GM19239 (cell line): ENCODE measurements at places on chromosomes 16 and 17.
A peak's percentile ranks its signal among the peaks of the same experiment; 100 is the strongest.

DNA sequence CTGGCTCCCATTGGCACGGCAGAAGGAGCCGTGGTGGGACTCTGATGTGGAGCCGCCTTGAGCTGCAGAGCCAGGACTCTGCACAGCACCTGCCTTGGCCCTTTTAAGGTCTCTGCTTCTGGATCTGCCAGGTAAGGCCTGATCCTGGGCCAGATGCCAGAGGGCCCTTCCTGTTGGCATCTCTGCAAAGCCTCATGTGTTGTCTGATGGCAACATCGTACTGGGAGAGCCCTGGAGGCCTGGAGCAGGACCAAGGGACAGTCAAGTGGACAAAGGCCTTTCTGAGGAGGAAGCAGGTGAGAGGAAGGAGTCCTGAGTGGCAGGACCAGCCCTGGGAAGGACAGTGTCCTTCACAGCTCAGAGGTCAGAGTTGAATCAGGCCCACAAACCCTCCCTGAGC lies 26.1 kb downstream of the SOCS1 start:
- DNase-seq = no peak

GRCh38 chr16:2030036-2030435 lies 3.3 kb downstream of the NHERF2 start:
- DNase-seq = no peak

DNA sequence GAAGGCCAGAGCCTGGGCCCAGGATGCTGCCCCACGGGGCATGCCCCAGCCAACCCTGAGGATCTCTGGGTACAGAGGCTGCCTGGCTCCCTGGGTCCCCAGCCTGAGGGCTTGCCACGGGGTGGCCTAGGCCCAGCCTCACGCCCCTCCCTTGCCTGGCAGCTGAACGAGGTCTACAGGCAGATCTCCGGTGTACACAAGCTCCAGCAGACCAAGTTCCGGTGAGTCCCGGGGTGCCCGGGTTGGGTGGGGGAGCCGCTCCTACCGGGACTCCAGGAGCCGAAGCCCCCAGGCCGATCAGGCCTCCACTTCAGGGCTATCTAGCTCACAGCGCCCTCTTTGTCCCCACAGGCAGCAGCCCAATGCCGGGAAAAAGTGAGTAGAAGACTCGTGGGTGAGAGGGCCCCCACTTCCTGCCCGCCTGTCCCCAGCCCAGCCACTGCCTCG lies 19.4 kb downstream of the ITGB4 start:
- DNase-seq = no peak

- DNase-seq = peak; percentile 36
Observed at GRCh38 chr16:83802135-83802534, 5.6 kb upstream of the HSBP1 start.

DNA sequence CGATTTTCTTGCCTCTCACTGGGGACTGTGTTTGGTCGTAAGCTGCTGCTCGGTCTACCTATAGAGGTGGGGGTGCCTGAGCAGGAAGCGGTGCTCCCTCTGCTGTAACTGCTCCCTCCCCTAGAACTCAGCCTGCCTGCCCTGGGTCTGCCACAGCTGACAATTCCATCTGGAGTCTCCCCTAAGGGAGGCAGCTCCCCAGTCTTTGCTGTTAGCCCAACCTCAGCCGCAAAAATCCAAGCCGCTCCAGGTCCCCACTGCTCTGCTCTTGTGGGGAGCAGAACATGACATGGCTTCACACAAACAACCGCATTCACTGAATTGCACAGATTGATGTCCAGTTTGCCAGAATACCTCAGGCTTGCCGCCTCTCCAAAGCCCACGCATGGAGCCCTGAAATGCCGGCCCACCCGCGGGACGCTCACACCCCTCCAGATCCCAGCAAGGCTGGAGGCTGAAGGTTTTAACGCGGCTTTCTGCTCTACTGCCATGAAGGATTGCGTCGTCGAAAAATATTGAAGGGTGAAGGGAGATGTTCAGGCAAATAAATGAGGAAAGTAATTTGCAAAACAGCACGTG lies 221.5 kb upstream of the FOXF1 start:
- no peak for DNase-seq

DNA sequence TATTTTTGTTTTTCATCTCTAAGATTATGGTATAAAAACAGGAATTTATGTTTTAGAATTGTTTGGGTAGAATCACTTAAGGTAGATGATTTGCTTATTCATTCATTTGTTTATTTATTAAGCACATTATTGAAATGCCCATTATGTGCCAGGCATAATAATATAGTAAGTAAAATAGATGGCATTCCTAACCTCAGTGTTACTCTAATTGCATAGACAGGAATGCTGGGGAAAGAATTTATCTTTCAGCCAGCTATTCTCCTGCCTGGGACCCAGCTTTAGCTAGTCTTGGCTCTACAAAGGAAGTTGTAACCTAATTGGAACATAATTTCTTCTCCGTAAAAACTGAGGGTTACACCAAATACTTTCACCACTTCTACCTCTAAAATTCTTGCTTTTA lies 44.6 kb downstream of the NFAT5 start:
- DNase-seq = no peak

DNA sequence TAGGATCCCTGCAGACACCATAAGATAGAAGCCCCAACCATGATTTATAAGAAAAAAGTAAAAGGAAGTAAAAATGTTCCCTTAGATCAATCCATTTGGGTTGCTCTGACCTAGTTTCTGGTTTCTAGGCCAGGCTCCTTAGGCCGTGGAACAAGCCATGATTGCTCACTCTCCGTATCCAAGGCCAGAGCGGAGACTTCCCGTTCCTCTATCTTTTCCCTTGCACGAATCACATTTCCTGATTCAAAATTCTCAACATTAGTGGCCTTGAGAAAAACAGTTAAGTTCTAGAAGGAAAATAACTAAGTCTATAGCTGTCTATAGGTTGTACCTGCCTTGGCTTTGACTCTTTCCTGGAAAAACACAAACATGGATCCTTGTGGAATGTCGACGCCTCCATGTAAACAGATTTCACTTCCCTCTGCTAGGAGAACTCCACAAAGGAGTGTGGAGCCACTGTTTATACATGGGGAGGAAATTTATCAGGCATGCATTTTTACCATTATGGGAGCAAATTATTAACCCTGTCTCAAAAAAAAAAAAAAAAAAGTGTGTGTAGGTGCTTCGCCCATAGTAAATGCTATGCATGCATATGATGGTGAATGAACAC lies 149.6 kb downstream of the ZFHX3 start:
- no peak for DNase-seq

GRCh38 chr17:3978421-3979289 lies 14.4 kb upstream of the ATP2A3 start:
- DNase-seq = no peak

DNA sequence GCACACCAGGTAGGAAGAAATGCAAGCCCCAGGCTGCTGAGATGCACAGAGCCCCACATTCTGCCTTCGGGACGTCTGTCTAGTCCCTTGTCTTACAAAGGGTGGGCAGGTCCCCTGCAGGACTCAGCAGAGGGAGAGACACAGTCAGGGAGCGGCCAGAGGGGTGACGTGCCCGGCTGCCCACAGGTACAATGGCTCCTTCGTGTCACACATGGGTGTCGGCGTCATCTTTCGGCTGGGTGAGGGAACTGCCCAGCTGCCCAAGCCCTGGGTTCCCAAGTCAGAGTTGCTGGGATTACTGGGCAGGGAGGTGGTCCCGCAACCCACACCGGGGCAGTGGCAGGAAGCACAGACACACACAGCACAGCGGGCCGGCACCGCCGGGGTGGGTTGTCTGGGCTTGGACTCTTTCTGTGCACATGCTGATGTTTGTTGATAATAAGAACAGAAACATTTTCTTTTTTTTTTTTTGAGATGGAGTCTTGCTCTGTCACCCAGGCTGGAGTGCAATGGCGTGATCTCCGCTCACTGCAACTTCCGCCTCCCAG lies 80.6 kb downstream of the JPH3 start:
- no peak for DNase-seq

DNA sequence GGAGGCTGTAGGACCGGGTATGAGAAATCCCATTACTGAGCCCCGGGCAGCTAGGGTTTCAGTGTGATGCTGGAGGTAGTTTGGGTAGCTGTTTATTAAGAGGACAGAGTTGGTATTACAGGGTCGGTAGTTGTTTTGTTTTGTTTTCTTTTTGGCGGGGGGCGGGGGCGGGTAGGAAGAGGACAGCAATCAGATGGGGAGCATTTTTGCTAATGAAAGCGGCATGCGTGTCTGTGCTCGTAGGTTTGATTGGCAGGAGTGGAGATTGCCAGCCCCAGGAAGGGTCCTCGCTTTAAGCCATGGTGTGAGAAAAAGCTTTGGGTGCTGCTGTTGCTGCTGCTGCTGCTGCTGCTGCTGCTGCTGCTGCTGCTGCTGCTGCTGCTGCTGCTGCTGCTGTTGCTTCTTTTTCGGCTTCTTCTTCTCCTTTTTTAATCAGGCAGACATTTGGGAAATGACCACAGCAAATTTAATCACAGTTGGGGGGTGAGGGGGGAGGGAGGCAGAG lies 498.5 kb upstream of the ZFHX3 start:
- DNase-seq = no peak

DNA sequence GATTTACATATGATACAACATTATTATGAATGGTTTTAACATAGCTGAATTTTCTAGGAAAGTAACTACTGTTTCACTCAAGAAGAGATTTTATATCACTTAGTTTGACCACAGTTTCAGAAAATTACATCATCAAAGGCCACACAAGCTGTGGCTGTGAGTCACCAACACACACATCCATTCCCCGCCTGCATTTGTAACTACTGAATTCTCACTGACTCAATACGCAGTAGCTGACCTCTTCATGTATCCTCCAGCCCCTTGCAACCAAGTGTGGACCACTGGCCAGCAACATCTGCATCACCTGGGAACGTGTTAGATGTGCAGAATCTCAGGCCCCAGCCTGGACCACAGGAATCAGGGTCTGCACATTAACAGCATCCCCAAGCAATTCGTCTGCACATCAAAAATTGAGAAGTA lies 197.6 kb downstream of the XYLT1 start:
- DNase-seq = no peak

DNA sequence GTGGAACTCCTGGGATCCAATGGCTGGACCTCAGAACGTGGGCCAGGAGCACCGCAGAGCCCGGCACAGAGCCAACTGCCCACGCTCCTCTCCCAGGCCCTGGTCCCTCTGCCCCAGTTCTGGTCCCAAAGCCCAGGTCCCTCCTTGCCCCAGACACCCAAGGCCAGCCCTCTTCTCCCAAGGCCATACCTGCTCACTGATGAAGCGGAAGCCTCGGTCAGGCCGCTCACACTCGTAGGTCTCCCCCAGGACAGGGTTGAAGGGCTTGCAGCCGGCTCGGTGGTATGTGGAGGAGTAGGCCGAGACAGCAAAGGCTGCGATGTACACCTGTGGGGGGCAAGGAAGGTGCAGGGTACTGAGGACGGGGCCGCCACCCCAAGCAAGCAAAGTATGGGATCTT lies 8.5 kb downstream of the OSBPL7 start:
- DNase-seq = no peak

DNA sequence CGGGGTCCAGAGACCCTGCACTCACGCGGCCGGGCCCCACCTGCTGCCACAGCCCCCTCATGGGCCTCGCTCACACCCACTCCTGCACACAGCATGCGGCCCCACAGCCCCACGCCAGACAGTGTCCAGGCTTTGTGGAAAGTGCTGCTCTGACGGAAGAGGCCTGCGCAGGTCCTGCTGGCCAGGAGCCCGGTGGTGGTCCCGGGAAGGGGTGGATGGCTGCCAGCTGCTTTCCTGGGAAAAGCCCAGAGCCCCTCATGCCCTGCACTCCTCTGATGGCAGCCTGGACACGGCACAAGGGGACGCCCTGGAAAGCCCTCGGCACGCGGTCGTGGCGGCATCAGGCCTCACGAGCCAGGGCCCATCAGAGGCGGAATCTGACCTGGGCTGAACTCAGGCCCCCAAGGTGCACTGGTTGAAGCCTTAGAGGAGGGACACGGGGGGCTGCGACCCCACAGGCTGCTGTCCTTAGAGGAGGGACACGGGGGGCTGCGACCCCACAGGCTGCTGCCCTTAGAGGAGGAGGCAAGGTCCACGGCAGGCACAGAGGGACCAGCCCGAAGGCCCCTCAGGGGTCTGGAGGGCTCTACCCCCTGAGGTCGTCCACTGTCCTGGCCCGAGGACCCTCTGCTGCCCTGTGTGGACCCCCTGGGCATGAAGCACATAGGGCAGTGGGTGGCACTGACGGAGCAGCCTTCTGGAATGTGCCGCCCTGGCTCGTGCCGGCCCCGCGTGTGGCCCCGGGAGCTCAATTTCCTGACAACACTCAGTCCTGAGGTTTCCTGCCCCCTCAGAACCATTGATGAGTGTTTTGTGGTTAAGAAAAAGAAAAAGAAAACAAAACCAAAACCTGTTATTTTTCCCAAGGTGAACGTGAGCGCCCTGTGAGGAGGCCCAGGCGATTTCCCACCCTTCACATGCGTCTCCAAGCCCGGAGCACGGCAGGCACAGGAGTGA lies 22.1 kb downstream of the SOX8 start:
- no peak for DNase-seq

- no peak for DNase-seq
Observed at GRCh38 chr17:45930420-45930951, 36.1 kb downstream of the MAPT start.

- no peak for DNase-seq
Observed at GRCh38 chr16:8733849-8734540, 59.6 kb downstream of the ABAT start.

GRCh38 chr17:20073055-20073979 lies 64.2 kb downstream of the SPECC1 start:
- DNase-seq = no peak

DNA sequence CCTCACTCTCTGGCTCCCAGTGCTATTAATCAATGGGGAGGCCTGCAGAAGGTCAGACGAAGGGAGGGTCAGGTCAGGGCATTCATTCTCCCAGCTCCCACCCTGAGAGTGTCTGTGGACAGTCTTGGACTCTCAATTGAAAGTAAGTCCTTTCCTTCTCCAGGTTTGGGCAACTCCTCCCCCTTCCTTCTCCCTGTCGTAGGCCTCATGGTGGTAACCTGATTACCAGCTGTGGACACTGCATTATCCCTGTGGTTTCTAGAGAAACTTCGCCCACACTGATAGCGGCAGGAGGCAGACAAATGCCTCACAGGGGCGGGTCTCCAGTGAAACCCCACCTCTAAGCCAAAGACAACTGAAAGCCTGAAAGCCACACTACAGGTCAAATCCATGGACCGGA lies 57.7 kb upstream of the SLC25A19 start:
- no peak for DNase-seq

DNA sequence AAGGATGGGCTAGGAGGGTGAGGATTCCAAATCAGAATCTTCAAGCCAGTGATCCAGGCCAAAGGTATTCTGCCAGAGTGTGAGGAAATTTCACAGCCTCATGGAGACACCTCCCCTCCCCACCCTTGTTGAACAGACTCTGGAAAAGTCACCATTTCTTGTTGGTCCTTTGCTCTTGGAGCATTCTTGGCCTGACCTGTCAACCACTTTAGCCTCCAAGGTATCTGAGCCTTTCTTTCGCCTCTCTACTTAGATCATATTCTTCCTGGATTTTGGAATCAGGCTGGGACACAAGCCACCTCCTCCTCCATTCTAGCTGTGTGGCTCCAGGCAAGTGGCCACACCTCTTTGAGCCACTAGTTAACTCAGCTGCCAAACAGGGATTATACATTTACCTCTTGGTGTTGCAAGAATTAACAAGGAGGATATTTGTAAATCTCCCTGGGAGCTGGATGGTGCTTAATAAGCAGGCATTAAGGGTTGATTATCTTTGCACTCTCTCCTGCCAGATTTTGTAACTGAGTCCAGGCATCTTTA lies 193.5 kb downstream of the WWOX start:
- no peak for DNase-seq

- DNase-seq = no peak
Observed at GRCh38 chr17:55285340-55286301, 20.9 kb downstream of the HLF start.

GRCh38 chr17:79057737-79058385 lies 16.8 kb upstream of the ENGASE start:
- DNase-seq = no peak
